ENCODE measurements at places on chromosomes 5 and 9.

- no peak for DNase-seq
These were observed 226.6 kb downstream of the SNX18 start for GRCh38 chr5:54743997-54744788.

DNA sequence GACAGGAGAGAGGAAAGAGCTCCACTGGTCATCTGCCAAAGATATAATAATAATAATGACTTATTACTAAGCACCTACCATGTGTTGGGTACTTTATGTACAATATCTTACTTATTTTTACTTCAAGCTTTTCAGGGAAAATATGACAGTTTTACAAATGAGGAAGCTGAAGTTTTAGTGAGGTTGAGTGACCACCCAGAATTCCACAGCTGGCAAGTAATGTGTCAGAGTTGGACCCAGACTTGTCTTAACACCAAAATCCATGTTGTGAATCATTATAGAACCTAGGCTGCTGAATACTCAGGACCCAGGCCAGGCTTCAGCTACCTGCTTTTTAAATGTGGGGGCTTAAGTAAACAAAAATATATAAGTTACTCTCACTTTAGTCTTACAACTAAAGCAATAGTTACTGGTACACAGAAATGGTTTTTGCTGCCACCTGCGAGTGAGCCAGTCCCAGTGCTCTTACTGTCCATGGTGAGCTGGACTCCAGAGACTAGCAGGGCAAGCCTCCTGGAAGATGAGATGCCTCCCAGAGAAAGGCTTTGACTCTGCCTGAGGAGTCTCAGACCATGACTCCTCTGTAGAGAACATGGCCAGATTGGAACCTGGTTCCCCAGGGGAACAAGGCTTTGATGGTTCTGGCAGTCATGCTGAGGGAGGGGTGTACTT, 29.9 kb downstream of the RUSC2 start:
- DNase-seq = no peak

DNA sequence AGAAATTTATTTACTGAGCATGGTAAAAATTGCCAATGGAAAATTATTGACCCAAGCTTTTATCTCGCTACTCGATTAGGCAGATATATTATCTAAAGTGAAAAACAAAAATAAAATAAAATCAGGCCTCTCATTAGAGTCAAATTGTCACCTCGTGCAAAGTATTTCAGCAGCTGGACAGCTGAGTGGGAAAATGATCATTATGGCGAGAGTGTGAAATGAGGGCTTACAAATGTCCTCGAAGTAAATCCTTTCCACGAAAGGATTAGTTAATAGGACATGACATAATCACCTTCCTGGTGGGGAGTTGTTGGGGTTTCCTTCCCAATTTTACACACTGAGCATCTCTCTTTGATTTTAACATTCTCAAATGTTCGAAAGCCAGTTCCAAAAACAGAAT, 5.4 kb upstream of the DPYSL3 start:
- no peak for DNase-seq

DNA sequence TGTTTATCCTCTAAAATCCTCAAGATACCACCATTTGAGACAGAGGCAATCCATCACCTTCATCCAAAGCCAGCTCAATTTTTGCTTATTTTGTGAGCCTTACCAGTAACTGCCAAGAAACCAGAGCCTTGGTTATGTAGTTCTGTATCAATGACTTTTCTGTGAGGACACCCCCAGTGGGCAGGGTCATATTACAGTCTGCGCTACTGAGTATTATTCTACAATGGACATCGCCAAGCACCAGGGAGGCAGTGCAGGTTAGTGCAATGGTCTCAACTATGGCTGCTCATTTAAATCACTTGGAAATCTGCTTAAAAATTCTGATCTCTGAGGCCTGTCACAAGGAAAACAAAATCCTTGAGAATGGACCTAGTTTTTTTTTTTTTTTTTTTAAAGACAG, 90.5 kb upstream of the NIPAL4 start:
- DNase-seq = peak; percentile 5

DNA sequence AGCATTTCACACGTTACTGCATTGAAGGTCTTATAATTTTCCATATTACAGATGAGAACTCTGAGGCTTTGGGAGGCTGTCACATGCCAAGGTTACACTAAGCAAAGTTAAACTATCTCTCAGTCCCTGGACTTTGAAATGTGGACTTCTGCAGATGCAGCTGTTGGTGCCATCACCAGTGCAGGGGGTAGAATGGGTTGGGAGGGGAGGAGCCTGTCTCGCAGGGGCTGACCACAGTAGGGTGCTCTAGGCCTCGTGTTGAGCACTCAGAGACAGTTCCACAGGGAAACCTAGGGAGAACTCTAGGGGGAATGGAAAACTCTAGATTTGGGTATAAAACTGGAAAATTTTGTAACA, 220.9 kb downstream of the MAPKAP1 start:
- peak; percentile 46 for DNase-seq

DNA sequence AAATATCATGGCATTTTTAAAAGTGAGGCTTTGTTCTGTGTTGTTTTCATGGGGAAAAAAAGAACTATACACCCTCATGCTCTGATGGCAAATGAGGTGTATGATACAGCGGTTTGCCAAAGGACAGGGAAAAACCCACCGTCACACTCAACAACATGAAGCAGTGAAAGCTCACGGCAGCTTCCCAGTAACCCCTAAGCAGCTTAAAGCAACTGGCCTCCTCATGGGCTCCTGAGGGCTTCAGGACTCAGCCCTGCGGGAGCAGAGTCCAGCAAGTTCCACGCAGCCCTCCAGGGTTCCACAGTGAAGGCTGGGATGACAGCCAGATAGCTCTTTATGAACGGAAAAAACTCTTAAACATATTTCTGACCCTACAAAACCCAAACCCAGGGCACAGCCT, 12.9 kb downstream of the BARHL1 start:
- no peak for DNase-seq

- no peak for DNase-seq
These were observed 9.6 kb upstream of the PAPPA start for GRCh38 chr9:116144038-116144437.

- DNase-seq = no peak
These were observed 14.7 kb upstream of the MLLT3 start for GRCh38 chr9:20636888-20637440.

GRCh38 chr9:129620669-129621295, at the start of gene C9orf50:
Gene C9orf50 (minus strand): TSS chr9:129621101. CDS start chr9:129620574, 527 bp downstream.
- DNase-seq = peak; percentile 87

GRCh38 chr5:93100976-93101375, 480.0 kb downstream of the NR2F1-AS1 start:
- no peak for DNase-seq

DNA sequence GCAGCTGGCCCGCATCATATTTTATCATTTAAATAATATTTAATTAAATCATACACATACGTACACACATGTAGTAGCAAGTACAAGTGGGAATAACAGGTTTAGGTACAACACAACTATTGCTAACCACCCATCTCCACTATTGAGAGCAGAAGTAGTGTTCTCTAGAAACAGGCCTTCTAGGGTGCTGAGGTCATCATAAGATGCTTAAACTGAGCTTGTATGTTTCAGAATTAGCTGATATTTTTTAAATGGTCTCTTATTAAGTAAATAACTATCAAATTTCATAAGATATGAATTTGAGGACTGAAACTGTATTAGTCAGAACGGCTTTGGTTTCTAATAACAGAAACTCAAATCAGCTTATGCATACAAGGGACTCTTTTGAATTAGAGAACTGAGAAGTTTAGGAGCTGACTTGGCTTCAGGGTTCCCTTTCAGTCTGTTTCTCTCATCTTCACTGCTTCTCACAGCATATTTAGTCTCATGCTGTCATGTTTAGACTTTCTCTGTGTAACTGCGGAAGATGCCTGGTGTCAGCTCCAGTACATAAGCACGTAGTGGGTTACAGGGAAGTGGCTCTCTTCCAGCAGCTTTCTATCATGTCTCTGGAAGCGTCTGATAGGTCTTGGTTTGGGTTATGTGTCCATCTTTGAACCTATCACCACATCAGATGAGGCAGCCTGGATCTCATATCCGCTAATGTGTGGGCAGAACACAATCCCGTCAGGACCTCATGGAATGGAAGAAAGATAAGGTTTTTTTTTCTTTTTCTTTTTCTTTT, 25.0 kb upstream of the OCLN start:
- no peak for DNase-seq

GRCh38 chr5:135950611-135951010, 4.2 kb downstream of the LECT2 start:
- DNase-seq = no peak

DNA sequence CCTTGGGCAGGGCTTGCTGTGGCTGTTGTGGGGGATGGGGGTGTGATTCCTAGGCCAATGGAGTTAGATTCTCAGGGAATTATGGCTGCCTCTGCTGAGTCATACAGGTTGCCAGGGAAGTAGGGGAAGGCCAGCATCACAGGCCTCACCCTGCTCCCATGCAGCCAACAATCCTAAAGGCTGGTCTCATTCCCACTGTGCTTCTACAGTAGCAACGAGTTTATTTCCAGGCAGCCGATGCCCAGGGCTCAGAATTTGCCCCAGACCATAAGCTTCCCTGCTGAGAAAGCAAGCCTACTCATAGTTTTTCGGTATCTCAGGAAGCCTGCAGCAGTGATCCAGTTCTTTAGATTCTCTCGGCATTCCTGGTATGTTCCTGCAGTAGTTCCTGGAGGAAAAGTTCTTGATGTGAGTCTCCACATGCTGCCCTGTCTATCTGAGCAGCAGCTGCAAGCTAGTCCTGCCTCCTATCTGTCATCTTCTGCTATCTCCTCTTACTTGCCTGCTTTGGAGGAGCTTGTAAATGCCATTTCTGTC, 59.3 kb upstream of the SELENOP start:
- DNase-seq = no peak

All from NCI-H69 (cell line).